ENCODE measurements at places on chromosomes 1 and 21.

DNA sequence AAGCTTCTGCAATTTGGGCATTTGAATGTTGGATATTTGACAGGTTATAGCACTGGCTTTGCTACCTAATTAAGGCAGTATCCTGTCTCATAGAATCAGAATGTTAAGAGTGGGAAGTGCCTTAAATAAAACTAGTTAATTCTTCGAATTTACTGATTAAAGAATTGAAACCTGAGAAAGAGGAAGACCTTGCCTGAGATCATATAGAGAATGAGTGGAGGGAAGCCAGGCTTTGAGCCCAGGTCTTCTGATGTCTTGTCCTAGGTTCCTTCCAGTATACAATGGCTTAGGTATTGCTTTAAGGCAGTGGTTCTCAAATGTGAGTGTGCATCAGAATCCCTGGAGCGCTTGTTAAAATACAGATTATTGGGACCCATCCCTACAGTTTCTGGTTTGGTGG is 20.9 kb upstream of the SH3BGRL3 start:
- DNase-seq = no peak

DNA sequence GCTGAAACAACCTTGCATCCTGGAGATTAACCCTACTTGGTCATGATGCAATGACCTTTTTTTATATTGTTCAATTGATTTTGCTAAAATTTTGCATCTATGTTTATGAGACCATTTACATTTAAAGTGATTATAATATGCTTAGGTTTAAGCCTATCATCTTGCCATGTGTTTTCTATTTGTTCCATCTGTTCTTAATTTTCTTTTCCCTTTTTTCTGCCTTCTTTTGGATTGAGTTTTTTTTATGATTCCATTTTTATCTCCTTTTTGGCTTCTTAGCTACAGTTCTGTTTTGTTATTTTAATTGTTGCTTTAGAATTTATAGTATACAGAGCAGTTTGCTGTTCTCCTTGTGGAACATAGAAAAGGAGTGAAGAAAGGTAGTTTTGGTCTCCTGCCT is 385.1 kb upstream of the USP24 start:
- DNase-seq = no peak

DNA sequence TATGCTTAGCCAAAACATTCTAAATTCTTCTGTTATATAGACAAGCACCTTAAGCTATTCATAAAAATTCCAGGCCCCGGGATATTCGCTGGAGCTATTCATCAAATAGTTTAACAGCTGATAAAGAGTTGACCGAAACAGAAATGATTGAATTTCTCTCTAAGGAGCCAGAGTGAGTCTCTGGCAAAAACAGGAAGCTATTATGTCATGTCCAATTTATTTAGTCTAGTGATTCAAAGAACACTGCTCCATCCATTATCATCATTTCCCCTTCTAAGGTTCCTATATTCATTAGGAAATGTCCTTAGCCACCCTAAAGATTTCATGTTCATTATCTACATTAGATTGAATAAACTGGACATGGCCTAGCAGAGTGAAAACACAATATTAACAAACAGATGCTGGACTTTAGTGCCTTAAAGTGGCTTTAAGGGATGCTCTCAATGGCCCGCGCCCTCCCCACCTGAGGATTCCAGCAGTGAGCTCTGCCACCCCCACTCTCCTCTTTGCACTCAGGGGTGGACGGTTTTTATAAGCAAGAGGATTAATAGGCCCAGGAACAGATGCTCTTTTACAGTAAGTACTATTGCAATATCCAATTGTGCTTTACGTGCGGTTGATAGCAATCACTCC is 122.1 kb upstream of the RGS1 start:
- no peak for DNase-seq

DNA sequence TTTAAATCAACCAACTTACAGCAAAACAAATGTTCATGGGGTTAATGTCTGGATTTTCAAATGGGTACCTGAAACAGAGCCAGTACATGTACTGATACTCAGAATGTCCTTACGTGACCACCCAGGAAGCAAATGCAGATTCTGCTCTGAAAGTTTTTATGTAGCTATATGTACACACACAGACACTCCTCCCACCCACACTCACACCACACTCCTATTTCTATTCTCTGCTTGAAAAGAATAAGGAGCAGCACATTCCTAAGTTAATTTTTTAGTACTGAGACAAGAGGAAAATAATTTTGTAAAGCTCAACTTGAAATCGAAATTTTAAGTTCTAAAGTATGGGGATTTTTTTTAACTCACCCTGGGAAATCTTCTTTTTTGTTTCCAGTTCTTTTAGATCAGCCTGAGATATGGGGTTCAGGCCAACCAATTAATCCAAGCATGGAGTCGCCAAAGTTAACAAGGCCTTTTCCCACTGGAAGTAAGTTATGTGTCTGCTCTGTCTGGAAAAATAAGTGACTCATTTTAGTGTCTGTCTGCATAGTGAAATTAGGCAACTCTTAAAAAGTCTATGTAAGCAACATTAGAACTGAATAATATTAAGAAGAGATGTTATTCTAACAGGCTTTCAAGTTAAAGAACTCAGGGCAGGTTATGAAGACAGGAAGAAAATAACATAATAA is 75.5 kb upstream of the DYNLT5 start:
- peak; percentile 87 for DNase-seq

DNA sequence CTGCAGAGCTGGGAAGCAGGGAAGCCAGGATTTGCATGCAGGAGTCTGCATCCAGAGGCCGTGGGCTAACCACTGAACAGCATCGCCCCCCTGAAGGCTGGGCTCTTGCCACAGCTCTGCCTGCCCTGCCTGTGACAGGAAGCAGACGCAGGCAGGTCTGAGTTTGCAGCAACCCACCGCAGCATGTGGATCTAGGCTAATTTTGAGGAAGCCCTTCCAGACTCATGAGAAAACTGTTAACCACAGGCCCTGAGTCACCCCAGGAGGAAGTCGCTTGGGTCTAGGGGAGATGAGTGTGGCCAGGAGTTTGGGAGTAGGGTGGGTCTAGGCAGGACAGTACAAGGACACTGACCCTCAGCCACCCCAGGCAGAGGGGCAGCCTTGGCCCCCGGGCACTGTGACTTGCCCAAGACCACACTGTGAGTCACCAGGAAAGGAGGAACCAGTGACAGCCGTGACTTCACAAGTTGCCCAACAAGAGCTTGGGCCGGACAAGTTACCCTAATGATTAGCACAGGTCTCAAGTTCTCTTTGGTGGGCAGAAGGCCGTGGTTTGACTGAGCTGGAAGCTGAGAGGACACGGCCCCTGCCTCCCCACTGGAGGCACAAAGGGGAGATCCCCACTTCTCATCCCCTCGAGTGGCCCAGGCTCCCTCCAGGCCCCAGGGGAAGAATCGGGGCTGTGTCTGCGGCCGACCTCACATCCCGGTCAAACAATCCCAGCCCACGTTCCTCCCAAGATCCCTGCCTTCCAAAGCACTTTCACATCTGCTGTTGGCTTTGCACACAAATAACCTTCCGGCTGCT is 826 bp downstream of the LAPTM5 start:
- DNase-seq = peak; percentile 57

- no peak for DNase-seq
Observed at GRCh38 chr1:181061891-181062835, 26.3 kb upstream of the IER5 start.

GRCh38 chr1:117389284-117389683 is 22.0 kb downstream of the MAN1A2 start:
- DNase-seq = no peak

DNA sequence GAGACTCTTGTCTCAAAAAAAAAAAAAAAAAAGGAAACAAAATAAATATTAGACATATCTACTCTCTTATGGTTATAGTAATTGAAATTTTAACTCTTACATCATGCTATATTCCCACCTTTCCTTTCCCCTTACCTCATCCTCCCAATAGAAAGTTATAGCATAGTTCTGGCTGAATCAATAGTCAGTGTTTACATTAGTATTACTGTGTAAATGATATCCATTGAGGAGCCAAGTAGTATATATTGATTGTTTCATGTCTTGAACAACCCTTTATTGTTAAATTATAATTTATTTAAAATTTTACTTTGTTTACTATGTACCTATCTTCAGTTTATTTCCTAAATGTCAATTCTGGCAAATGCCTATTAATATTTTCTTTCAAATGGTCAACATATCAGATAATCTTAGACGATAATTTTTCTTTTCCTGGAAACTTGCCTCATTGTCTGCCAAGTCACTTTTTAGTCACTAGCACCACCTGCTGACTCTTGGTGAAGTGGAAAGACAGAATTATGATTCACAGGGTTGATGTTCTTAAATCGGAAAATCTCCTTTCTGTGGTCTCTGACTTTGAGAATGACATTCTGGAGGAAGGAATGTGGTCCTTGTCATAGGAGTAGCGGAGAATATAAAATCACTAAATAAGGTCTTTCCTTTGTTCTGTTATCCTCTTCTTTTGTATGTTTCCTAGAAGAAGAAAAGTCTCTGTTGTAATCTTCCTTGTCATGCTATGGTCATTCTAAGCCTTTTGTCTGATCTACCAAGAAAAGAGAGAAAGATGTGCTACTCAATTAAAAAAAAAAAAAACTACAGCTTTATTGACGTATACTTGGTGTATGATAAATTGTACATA is 8.6 kb downstream of the HJV start:
- peak; percentile 62 for DNase-seq

DNA sequence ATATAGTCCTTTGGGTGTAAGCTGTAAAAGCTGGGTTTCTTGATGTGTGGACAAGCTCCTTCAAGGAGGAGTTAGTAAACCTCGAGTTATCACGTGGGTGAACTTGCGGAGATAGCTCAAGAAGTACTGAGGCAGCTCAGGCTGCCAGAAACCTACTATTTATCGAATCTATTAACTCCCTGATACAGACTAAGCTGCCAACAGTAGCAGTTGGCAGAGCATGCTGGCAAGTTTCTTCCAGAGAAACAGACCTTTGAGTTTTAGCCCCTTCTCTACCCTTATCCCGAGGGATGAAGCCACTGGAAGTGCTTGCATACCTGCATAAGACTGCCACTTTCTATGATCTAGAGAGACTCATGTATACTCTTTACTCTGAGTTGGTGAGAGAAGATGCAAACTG is 624.5 kb upstream of the USP24 start:
- DNase-seq = no peak

GRCh38 chr21:43726686-43727518 is 8.0 kb downstream of the PDXK start:
- DNase-seq = no peak

GRCh38 chr21:42120101-42120902 is 49.2 kb downstream of the UMODL1 start:
- no peak for DNase-seq

GRCh38 chr1:36580524-36580923 is 97.8 kb upstream of the CSF3R start:
- no peak for DNase-seq

- DNase-seq = no peak
Observed at GRCh38 chr1:41724926-41725325, 193.8 kb downstream of the HIVEP3 start.

DNA sequence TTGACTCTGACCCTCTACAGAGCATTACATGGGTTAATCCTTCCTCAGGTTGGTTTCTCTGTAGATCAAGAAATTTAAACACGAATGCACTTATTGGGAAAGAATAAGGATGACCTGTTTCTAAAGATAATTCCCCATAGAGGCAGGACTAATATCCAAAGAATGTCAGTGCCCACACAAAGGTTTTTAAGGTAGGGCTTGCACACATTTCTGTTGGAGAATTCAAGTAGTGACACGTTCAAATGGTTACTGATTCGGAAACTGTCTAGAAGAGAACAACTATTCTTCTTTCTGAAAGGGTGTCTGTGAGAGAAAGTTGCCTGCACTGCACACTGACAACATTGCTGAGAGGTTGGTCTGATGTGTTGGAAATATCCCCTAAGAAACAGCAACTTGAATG is 167.3 kb downstream of the ZNF326 start:
- no peak for DNase-seq

DNA sequence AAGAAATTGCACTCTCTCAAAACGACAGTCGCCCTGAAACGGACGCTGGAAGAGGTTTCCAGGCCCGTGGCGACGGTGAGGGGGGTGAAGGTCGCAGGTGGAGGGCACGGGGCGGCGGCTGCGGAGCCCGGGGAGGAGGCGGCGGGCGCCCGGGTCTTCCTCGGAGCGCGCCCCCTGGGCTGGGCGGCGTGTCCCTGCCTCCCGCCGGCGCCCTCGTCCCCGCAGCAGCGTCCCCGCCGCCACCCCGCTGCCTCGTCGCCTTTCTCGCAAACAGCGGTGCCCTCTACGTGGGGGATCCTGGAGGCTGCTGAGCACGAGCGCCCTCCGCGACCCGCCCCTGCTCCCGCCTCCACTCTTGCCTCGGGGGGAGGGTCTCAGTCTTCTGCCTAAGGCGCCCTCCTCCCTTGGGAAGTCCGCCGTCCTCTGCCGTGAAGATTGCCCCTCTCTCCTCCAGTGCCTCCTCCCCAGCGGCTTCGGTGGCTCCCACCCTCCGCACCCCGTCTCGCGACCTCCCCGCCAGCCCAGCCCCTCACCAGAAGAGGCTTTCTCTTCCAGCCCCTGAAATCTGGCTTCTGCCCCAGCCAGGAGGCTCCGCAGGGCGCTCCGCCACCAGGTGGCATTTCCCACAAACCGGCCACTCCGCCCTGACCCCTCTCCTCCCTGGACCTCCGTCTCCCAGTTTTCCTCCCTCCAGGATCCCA is 227.4 kb downstream of the SDCCAG8 start:
- no peak for DNase-seq

DNA sequence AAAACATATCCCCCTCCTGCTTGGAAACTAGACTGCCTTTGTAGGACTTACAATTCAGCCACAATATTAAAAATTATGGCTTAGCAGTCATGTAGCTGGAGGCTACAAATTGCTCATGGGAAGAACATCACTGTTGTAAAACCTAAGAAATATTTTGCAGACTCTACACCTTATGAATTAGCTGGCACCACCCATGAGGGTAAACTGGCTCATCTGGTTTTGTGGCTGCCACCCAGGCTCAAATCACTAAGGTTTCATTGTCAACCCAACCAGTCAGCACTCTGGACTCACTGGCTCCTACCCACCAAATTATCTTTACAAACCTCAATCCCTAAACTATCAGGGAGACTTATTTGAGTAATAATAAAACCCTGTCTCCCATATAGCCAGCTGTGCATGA is 100.7 kb upstream of the OLFM3 start:
- DNase-seq = no peak

DNA sequence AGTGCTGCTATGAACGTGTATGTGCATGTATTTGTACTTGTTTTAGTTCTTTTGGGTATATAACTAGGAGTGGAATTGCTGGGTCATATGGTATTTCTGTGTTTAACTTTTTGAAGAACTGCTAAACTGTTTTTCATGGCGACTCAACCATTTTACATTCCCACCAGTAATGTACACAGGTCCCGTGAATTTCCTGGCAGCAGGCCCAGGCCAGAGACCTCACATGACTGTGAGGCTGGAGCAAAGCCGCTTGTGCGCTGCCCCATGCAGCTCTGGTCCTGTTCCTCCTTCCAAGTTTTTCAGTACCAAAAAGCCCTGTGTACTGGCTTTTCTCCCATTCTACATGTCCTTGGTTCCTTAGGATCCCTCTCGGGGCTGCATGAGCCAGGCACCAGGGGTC is 29.6 kb downstream of the ACOT11 start:
- DNase-seq = no peak

GRCh38 chr1:118861216-118861615 is 126.9 kb downstream of the TBX15 start:
- DNase-seq = no peak

All from AG09309 (cell line).